PC-3 (cell line): ENCODE measurements at places on chromosomes 5 and 9. TPM values are rescaled to one million over a fixed set of nuclear protein-coding genes. Genes with fewer than 3 reads are reported as not detected.

GRCh38 chr5:99369797-99370593 lies 441.2 kb upstream of the CHD1 start:
- DNase-seq, result no peak

- no peak for DNase-seq
Measured at GRCh38 chr9:110499608-110500007, 79.9 kb downstream of the SVEP1 start.

GRCh38 chr9:124296094-124296493 lies 38.3 kb downstream of the NEK6 start:
- DNase-seq, result no peak

GRCh38 chr9:86035827-86036440 lies 63.4 kb downstream of the GOLM1 start:
- no peak for DNase-seq

DNA sequence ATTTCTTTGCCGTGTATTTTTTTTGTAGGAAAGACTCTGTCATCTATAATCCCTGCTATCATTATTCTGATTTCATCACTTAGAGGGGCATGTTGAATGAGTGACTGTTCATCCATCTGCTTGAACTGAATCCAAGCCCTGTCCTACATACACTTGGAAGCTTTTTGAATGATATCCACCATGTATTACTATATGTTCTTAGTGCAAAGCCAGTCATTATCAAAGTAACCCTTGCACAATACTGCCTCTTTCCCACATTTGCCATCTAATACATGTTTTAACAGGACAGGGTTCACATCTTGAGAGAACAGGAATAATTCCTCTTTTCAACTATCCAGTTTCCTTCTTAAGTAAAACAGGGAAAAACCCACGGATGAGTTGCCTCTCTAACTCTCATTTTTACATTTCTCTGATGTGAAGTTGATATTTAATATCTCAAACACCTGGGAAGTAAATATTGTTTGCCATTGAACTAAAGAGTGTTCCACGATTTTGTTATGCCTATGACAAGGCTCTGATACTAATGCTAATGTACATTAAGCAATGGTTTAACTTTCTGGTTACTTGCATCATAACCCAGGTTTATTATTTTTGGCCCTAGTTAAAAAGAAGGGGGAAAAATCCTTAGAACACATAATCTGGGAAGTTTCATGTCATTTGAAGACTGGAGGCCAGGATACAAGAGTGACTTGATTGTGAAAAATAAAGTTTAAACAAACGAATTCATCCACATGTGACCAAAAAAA lies 103.7 kb upstream of the TARS1 start:
- no peak for DNase-seq

DNA sequence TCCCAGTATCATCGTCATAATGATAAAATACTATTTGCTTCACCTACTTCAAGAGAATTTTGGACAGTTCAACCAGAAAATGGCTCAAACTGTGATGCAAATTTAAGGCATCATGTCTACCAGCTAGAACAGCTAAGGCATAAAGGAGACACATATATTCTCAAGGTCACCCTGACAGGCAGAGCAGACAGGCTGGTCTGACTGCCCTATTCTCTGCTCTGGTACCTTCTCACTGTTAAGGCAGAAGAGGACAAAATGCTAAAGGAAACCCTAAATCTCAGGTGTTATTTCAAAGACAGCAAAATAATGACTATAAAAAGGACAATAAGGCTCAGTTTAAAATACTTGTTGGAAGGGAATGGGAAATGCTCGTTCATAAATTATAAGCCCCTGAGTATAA lies 87.2 kb downstream of the MRPS27 start:
- DNase-seq, result no peak

DNA sequence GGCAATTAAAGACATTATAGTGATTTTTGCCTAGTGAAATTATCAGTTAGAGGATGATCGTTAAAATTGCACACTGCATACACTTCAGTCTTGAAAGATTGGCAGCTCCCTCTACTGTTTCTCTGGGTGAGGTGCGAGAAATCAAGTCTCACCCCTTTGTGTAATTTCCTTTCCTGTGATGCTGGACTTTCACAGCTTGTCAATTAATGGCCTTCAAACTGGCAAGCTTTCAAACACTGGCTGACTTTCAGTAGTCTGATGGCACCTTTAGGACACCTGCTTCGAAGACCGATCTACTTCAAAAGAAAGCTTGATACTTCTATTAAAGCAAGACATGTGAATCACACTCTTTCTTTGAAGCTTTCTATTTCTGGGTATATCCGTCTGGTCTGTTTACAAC lies 706.7 kb upstream of the PTPRD start:
- peak; percentile 33 for DNase-seq

GRCh38 chr9:35431467-35431866 lies 58.4 kb upstream of the RUSC2 start:
- no peak for DNase-seq

GRCh38 chr9:71306134-71306533 lies 184.7 kb upstream of the TRPM3 start:
- DNase-seq, result no peak

DNA sequence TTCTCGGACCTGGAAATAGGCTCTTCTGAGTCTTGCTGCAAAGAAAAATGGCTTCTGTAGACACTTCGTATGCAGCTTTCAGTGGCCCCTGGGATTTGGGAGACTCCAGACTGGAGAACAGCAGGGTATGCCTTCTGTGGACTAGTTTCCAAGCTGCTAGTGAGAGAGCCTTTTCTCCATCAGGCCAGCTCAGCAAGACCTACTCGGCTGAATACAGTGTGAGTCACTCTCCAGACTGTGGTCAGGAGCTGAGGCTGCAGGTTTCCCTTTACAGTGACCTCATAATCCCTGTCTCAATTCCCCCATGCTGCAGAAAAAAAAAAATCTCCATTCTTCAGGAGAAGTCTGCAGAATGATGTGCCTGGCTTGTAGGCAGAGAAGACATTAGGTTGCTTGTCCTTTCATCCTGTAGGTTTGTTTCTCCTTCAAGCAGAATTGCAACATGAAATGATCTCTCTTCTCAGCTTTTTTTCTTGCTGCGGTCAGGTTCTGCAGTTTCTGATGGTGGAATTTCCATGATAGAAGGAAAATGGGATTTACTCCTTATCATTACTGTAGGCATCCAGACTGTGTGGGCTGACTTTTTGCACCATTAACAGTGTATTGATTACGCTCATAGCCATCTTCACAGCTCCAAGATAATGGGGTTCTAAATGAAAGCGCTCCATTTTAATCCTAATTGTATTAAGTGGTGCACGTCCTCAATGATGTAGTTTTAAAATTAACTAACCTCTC lies 78.3 kb upstream of the TNFSF8 start:
- peak; percentile 78 for DNase-seq

- DNase-seq, result no peak
Measured at GRCh38 chr5:16666130-16666882, 49.5 kb upstream of the RETREG1 start.

GRCh38 chr9:91844190-91844589 lies 105.8 kb downstream of the ROR2 start:
- no peak for DNase-seq

DNA sequence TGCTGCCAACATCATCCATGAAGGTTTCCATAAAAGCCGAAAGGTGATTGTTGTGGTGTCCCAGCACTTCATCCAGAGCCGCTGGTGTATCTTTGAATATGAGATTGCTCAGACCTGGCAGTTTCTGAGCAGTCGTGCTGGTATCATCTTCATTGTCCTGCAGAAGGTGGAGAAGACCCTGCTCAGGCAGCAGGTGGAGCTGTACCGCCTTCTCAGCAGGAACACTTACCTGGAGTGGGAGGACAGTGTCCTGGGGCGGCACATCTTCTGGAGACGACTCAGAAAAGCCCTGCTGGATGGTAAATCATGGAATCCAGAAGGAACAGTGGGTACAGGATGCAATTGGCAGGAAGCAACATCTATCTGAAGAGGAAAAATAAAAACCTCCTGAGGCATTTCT lies 10.1 kb downstream of the TLR4 start:
- DNase-seq, result no peak

DNA sequence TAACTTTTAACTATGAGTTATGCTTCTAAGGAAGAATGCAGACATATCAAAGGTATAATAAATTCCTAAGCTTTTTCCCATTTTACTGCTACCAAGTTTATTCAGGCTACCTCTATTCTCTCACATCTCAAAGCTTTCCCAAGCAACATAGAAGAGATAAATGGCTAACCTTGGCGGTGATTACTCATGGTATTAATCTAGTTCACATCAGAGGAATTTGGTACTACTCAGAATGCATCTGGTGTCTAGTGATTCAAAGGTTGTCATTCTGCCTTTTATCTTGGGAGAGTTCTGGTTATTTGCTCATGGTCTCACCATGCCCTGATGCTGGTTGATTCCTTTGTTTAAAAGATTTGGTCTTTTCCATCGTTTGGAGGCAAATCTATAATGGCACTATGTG lies 182.7 kb downstream of the TAF11L14 start:
- no peak for DNase-seq

DNA sequence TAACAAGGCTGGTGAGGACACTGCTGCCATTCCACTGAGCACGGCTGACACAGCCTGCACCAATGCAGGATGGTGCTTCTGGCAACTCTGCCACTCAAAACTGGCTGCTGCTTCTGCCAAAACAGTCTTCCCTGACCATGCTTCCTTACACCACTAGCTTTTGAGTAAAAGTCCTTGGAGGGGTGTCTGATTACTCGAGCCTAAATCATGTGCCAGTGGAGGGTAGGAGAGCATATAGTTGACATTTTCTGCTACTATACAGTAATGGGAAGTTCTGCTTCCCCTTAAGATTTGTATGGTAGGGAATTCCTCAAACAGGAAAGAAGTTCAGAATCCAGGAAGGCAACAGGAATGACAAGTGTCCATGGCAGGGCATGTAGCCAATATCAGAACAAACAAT lies 12.2 kb upstream of the PJA2 start:
- DNase-seq, result no peak

- no peak for DNase-seq
Measured at GRCh38 chr5:68380078-68380477, 164.5 kb downstream of the PIK3R1 start.

GRCh38 chr5:178325311-178325678 lies 92.7 kb upstream of the PHYKPL start:
- DNase-seq, result no peak

- DNase-seq, result no peak
Measured at GRCh38 chr5:33888587-33888986, 3.2 kb downstream of the ADAMTS12 start.

GRCh38 chr5:178323961-178324360 lies 91.4 kb upstream of the PHYKPL start:
- no peak for DNase-seq

DNA sequence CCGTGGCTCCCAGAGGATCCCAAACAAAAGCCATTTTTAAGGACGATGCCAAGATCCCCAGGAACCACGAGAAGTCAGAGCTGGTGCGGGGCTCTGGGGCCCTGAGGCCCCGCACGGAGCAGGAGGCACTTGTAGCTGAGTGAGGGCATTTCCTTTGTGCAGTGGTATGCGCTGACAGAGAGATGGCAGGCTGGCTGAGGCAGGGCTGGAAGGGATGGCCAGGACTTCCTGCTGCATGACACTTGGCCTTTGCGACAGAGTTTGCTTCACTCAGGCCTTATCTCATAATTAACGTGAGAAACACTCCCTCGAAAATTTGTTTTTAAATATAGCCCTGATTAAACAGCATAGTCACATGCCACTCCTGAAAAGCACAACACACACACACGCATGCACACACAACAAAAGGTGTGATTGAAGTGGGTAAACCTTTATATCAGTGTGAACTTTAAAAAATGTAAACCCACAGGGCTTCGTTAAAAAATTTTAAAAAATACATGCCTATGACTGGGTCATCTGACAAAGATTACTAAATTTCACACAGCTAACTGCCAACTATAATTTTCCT lies 536.6 kb downstream of the PDE4D start:
- DNase-seq, result no peak

DNA sequence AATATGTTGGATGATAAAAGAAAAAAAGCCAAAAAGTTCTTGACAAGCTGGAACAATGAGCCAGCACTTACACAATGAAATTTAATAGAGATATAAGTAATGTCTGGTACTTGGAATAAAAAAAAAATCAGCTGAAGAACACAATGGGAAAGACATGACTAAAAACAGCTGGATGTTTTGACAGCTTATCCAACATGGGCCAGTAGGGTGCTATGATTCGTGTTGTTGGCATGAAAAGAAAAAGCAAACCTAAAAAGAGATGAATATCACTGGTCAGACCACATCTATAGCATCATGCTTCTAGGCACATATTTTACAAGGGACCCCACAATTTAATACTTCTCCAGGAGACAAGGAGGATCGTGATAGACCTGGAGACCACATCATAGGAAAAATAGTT lies 175.3 kb downstream of the ARL15 start:
- no peak for DNase-seq

DNA sequence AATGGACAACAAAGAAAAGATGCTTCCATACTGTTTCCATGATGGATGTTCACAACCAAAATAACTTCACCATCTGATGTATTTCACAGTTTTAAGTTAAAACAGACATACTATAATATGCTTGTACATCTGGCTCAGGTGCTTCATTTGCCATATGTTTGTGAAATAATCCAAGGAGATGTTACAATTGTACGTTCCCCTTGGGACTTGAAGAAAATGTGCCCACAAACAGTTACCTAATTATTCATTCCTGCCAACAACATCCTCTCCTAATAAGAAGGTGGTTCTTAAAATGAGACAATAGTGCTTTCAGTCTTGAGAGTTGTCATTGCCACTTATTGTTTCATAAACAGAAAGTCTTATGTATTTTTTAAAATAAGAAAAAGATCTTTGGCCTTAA lies 33.1 kb upstream of the SMARCA2 start:
- DNase-seq, result no peak

GRCh38 chr5:132475987-132476875 lies 14.3 kb downstream of the IRF1 start:
- DNase-seq, result no peak

GRCh38 chr5:65152131-65152530 lies 329.6 kb downstream of the ADAMTS6 start:
- peak; percentile 42 for DNase-seq

- no peak for DNase-seq
Measured at GRCh38 chr9:129624947-129625346, 1.0 kb upstream of the NTMT1 start.

- no peak for DNase-seq
Measured at GRCh38 chr5:76763136-76763535, 47.2 kb downstream of the F2R start.

DNA sequence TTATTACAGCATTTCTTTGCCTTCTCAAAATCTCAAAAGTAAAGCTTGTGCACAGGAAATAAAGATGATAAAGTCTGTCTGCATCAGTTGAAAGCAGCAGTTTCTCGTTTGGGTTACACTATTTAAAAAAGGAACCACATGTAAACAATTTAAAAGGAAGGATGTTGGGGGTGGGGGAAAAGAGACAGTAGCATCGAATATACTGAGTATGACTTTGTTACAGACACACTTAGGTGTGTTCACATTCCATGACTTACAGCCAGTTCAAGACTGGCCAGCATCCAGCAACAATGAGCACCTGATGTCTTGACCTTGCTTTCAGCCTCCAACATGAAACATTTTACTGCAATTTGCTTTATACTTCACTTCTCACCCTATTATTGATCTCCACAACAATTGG lies 8.7 kb downstream of the GAPT start:
- DNase-seq, result peak; percentile 3

The MAP1B gene
- 12.8 and 18.2 TPM in 2 replicates for total RNA-seq

The ARL14EPL gene
- total RNA-seq, result not detected in 2 replicates

The EIF4E1B gene
- not detected in 2 replicates for total RNA-seq

The SPARC gene
- 0.86 and 2.7 TPM in 2 replicates for total RNA-seq

The CXXC5 gene
- 31.1 and 42.4 TPM in 2 replicates for total RNA-seq

The ANXA6 gene
- 122 and 131 TPM in 2 replicates for total RNA-seq

The FYB1 gene
- 0.81 and 1.1 TPM in 2 replicates for total RNA-seq

The SOX30 gene
- 0.51 TPM in 1 of 2 replicates, not detected in the other for total RNA-seq

The ADRA1B gene
- total RNA-seq, result 0.29 and 0.40 TPM in 2 replicates

The TENT4A gene
- total RNA-seq, result 39.3 and 42.4 TPM in 2 replicates

The C7 gene
- total RNA-seq, result not detected in 2 replicates

The OR1J4 gene
- not detected in 2 replicates for total RNA-seq

The CSF2 gene
- 69.9 and 93.6 TPM in 2 replicates for total RNA-seq

The PAM gene
- total RNA-seq, result 90.0 and 153 TPM in 2 replicates

The ENHO gene
- total RNA-seq, result 1.3 and 2.0 TPM in 2 replicates
